Activated CD4-positive, alpha-beta T cell treated with anti-CD3 and anti-CD28 coated beads for 48 hours (primary cell): ENCODE measurements at places on chromosomes 5 and 9.

DNA sequence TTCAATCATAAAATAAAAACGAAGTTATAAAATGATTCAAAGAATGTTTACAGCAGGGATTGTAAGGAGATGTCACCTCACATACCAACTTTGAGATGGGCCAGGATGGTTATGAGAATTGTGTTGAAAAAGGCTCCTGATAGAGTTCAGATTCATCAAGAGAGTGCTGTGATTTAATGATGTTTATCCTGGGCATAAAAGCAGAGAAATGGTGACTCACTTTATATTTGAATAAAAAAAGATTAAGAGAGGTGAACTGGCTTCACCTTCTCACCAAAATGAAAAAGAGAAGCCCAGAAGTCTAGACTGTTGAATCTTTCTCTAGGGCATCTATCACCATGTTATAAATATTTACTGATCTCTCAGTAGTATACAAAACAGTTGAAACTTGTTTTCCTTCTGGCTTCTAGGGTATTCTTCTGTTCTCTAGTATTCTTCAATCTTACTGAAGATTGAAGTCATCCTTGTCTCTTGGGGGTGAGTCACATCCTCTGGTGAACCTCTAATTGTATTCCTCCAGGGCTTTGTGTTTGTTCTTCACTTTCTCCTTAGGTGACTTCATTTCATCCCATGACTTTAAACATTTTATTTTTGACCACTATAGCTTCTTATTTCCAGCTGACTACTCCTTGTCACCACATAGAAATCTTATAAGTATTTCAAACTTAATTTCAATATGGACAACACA lies 1237.3 kb upstream of the C9orf72 start:
- DNase-seq, result no peak

- no peak for DNase-seq
These were observed 73.8 kb upstream of the NEURL1B start for GRCh38 chr5:172567294-172567693.

GRCh38 chr9:128205296-128205944 lies 2.2 kb downstream of the DNM1 start:
- no peak for DNase-seq

DNA sequence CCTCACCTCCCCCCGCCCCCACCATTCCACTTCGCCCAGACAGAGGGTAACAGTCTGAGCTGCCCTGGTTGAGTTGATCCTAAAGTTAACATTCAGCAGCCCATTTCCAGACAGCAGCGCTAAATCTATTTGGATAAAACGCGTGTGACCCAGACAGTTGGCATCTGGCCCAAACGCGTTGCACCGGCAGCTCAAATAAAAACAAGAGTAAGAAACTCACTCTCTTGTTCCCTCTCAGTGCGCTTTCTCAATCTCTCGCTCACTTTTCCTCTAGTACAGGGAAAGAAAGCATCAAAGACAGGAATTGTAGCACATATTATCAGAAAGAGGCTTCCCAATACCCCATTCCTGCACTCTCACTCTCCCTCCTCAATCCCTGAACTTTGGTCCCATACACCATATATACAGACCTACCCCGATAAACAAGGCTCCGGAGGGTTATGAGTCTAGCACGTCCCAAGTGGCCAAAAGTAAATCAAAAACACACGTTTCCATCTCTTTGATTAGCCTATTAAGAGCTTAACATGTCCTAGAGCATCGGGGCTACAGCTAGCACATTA lies 1.3 kb downstream of the ADAMTS6 start:
- peak; percentile 49 for DNase-seq

DNA sequence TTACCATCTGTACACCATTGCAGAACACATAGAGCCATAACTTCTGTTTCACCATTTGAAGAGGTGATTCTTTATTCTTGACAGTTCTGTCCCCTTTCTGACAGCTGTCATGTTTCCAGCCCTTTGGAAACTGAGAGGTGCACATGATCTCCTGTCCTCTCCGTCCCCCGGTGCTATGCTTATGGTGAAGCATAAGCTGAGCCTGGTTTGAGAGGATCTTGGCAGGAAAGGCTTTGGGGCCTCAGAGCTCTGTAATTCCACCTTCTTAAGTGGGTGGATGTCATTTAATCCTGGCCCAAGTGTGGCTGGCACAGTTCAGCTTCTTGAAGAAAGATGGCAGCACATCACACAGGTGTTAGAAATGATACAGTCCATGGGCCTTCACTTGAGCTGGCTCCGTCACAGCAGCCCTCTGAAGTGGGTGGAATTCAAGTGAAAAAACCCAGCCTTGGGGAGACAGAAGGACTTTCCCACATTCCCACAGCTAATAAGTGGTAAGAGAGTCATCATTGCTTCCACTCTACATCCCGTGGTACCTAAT lies 30.7 kb upstream of the GRPEL2 start:
- DNase-seq, result no peak

GRCh38 chr5:172528440-172528839 lies 74.1 kb upstream of the SH3PXD2B start:
- DNase-seq, result no peak

- no peak for DNase-seq
These were observed 2.9 kb upstream of the FNBP1 start for GRCh38 chr9:130045725-130046450.
